ENCODE measurements at places on chromosomes 3 and 15.
A peak's percentile ranks its signal among the peaks of the same experiment; 100 is the strongest.

DNA sequence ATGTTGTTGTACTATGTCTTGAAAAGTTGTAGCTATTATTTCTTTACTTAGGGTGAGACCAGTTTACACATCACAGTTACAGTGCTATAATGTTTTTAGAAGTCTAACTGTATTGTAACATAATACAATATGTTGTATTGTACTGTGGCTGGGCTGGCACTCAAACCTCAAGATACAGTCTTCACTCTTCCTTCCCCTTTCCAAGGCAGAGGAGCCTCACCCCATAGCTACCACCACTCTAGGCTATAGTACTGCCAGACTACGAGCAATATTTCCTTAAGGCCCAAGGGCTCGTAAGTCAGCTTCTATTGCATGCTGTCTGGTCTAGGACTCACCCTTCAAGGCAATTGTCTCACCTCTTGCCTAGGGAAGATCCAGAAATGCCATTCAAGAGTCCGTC lies 597.7 kb downstream of the OTOL1 start:
- ATAC-seq: no peak

GRCh38 chr3:177522051-177522450 lies 324.8 kb upstream of the TBL1XR1 start:
- ATAC-seq: no peak

DNA sequence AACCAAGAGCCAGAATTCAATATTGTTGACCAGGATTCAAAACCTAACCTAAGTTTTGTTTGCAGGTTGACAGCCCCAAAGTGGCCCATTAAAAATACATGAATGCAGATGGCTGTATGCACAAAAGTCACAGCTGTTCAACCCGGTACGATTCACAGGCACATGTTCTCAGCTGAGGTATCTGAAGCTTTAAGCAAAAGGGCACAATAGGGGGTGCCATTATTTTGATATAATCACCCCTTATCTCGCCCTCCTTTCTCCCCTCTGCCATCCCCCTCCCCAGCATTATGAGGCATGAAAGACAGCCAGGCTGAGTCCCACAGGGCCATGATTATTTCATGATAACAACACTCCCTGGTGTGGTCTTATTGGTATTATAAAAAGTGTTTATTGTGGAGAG lies 264.9 kb downstream of the EBLN2 start:
- no peak for ATAC-seq

GRCh38 chr15:79948095-79948695 lies 22.8 kb downstream of the BCL2A1 start:
- ATAC-seq: peak; percentile 41

DNA sequence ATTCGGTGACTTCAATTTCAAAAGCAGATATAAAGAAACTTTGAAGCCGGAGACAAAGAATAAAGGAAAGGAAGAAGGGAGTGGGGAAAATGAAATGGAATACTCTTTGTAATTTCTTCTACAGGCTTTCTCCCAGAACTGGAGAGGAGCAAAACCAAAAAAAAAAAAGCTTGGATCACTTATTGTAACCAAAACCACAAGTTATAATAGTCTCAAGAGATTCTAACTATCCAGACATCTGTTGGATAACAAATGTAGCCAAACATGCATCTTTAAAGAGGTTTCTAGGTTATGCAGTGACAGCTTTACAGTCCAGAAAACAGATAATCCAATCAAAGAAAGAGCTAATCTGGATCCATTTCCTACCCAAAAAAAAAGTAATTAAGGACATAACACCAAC lies 36.2 kb downstream of the VGLL3 start:
- no peak for ATAC-seq

DNA sequence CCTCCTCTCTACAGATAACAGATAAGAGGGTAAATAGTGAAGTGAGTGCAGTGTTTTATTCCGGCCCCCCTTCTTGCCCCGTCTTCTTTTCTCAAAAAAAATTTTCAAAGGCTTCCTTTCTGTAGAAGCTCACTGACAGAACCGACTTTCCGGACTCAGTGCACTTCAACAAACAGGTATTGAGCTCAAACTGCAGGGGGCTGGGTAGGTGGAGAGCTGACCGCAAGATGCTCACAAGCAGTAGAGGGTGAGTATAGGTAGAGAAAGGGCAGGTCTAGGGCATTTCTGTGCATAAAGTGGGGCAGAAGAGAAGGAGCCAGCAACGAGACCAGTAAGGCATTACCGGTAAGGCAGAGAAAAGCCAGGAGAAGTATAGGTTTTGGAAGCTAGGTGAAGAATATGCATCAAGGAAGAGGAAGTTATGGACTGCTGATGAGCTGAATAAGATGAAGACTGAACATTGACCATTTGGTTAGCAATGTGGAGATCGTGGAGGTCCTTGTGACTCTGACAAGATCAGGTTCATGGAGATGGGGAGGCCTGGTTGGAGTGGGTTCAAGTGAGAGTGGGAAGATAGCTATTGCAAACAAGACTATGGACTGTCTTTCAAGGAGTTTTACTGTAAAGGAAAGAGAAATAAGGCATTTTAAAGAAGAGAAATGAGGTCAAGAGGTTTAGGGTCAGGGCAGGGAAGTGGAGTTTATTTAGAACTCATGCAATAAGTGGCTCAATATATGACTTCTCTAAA lies 97.4 kb downstream of the ST6GAL1 start:
- peak; percentile 50 for ATAC-seq

DNA sequence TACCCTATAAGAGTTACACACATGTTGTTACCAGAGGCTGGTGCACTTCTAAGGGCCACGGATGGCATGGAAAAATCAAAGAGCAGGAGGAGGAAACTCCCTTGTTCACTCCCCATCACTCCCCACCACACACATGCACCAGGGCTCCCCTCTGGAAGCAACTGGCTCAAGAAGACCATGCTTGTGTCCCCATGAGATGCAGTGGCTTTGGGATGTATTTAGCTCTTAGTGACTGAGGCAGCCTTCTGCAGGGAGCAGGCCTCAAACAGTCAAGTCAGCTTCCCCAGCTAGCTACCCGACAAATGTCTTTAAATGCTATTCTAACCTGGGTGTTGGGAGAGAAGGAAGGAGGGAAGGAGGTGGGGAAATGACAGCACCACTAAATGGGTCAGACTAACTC lies 32.9 kb upstream of the RAD18 start:
- ATAC-seq: no peak
